ENCODE measurements at places on chromosomes 1 and 21.
A peak's percentile ranks its signal among the peaks of the same experiment; 100 is the strongest.

GRCh38 chr1:36599828-36600227 lies 117.1 kb upstream of the CSF3R start:
- DNase-seq, result no peak

GRCh38 chr1:212525479-212526110 lies 83.0 kb upstream of the ATF3 start:
- no peak for DNase-seq

DNA sequence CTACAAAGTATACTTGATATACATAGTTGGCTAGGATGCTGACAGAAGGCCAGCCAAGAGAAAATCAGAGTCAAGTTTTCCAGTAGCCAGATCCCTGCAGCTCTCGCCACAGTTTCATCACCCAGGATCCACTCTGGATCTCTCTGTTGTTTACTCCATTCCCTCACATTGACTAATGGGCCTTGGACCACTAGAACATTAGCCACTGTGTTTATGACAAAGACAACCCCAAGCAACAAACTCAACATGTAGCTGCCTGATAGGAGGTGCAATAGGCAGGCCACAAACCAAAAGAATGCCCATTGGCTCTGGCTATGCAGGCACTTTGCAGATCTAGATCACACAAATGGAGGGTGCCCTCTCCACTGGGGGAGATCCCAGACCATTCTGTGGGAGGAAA lies 44.2 kb downstream of the ARHGEF11 start:
- DNase-seq, result no peak

- no peak for DNase-seq
Measured at GRCh38 chr1:156500543-156500792, at the start of gene MEF2D. Gene MEF2D (minus strand): TSS chr1:156500775. CDS start chr1:156483292, 17,483 bp downstream.

DNA sequence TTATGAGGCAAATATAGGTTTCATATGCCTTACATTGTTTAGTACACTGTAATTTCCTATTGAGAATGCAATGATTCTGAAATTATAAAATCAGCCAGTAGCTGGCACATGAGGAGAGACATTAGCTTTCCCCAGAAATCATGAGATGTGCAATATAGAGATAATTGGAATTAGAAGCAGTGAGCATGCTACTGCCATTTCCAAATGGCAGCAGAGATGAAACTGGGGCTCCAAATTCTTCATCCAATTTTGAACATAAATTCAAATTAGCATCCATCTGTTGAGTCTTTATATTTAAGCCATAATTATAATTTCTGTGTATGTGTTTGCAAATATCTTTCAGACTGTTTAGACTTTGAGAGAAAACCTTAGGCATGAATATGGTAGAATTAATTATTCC lies 28.8 kb downstream of the PTGER3 start:
- no peak for DNase-seq

DNA sequence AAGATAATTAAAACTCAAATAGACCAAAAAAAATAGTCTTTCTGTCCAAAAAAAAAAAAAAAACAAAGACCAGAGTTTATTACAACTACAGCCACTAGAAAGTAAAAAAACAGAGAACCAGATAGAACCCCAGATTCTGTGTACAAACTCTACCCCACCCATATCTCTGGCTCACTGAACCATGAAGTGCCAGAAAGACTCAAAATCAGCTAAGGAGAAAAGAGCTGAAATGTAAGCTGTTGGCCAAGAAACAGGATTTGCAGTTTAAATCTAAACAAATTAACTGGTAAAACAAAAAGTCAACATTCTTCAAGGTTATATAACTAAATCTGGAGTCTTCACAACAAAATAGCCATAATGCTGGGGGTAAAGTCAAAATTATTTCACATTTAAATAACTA lies 278.9 kb downstream of the SEC16B start:
- no peak for DNase-seq

- DNase-seq, result no peak
Measured at GRCh38 chr1:155002464-155003226, at the start of gene ZBTB7B. Gene ZBTB7B (plus strand): TSS chr1:155002802. CDS start chr1:155014661, 11,859 bp downstream.

GRCh38 chr1:169091480-169091941 lies 15.0 kb upstream of the ATP1B1 start:
- DNase-seq, result no peak

- no peak for DNase-seq
Measured at GRCh38 chr1:5001466-5001865, 347.1 kb downstream of the AJAP1 start.

- DNase-seq, result no peak
Measured at GRCh38 chr1:182246783-182247182, 144.8 kb downstream of the GLUL start.

DNA sequence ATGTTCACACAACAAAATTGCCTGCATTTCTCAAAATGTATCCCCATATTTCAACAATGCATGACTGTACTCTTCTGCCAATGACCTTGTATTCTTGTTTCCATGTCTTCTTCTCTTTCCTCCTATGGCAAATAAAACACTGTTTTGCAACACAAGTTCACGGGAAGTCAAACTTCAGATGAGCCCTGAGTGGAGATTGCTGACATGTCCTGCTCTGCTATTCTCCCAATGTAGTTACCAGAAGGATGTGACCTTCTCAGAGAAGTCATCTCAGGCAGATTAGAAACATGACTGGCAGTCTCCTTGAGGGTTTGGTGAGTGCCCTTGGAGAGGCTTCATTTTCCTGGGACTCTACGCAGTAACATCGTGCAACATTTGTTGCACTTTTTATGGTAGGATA lies 15.6 kb downstream of the FCGR2B start:
- no peak for DNase-seq

DNA sequence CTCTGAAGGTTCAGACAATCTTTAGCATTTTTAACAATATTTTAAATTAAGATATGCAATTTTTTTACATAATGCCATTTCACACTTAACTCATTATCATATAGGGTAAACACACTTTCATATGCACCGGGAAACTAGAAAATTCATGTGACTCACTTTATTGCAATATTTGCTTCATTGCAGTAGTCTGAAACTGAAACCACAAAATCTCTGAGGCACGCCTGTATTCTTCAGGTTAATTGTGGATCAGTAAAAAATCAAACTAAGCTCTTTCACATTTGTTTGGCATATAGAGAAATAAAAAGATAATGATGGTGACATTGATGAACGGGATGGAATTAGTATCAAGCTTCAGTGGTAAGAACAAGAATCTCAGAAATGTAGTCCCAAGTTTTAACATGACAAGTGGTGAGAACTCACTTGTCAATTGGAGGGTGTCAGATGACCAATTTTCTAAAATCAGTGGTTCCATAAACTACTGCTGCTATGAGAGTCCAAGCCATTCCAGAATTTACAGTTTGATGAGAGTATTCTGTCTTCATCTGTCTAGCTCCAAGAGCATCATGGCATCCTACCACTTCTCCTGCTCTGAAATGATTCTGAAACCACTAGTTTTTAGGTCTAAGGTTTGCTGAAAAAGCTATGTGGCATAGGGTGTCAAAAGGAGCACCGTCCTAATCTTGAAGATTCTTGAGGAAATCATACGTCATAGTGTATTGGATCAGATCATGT lies 281.0 kb downstream of the PTPRC start:
- DNase-seq, result no peak

GRCh38 chr1:190205713-190206112 lies 272.0 kb downstream of the BRINP3 start:
- DNase-seq, result no peak

- DNase-seq, result peak; percentile 51
Measured at GRCh38 chr1:20095564-20096434, 23.5 kb downstream of the PLA2G2D start.

DNA sequence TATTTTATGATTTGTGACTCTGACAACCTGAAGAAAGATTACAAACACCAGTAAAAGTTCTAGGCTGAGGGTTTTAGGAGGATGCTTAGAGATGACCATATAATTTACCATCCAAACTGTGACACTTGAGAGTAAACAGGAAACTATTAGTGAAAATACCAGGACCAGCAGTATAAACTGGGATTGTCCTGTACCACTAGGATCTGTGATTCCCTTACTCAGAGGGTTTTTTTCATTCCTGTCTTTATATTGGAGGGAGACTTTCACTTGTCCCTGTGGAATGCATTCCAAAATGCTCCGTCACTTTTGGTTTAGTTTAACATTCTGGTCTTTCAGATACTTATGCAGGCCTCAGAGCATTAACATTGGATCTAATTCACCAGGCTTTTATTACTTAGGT lies 482.9 kb downstream of the PTBP2 start:
- no peak for DNase-seq

GRCh38 chr1:119139403-119139802 lies 1.1 kb downstream of the WARS2 start:
- peak; percentile 32 for DNase-seq

GRCh38 chr1:21242846-21243245 lies 47.4 kb downstream of the ECE1 start:
- DNase-seq, result no peak

GRCh38 chr1:218473522-218473921 lies 128.4 kb downstream of the TGFB2 start:
- no peak for DNase-seq

DNA sequence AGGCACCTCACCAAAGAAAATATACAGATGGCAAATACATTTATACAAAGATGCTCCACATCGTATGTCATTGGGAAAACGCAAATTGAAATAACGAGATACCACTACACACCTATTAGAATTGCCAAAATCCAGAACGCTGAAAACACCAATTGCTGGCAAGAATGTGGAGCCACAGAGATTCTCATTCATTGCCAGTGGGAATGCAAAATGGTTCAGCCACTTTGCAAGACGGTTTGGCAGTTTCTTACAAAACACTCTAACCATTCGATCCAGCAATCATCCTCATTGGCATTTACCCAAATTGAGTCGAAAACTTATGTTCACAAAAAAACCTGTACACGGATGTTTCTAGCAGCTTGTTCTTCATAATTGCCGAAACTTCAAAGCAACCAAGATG lies 223.3 kb upstream of the GREM2 start:
- DNase-seq, result no peak

GRCh38 chr1:214310010-214310409 lies 29.1 kb downstream of the SMYD2 start:
- DNase-seq, result no peak

DNA sequence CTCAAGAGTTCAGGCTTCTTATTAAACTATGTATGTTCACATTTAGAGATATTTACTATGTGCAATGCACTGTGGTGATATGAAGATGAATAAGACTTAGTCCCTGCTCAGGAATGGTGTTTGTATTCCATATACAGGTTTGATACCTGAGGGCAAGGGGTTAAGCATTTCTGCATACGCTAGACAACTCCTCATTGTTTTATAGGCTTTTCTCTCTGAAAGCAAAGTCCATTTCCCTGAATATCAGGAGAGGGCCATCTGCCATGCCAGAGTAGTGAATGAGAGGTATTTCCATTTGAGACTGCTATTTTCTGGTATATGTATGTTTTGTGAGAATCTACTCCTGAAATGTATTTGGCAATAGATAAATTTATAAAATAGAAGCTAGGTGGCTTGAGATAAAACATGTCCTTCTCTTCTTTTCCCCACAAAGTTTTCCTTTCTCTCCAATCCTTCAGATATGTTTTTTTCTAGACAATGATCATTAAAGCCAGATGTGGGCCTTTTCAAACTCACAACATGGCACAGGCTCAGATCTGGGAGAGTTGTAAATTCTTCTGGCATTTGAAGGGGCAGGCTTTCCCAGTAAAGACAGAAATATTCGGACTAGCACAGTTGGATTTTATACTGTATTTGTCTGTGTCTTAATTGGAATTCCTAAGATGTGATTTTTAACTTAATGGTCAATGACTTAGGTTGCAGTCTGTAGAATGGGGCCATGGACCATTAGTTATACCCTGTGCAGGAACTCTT lies 73.3 kb upstream of the WDR26 start:
- DNase-seq, result no peak

DNA sequence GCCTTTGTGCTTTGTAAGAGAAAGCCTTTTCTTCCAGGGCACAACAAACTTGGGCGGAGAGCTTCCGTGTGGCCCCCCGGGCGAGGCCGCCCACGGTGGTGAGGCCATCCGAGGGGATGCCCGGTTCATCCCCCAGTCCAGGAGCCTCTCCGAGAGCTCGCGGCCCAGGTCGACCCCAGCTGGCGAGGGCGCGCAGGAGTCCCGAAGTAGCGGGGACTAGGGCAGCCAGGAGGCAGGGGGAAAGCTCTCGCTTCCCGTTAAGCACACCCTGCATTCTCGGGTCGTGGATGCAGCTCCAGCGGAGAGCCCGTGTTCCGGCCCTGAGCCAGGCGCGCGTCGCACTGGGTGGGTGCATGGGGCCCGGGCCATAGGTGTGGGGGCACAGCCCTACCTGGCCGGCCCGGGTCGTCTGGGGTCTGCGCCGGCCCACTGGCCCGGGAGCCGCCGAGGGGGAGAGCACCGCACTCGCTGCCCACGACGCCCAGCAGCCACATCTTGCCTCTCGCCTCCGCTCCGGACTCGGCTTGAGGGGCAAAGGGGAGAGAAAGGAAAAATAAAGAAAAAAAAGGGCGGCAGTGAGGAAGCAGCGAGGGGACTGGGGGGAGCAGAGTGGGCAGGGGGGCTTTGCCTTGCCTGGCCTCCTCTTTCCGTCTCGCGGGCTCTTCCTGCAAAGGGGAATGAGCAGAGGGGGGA lies 1.8 kb downstream of the RNF220 start:
- DNase-seq, result peak; percentile 16

GRCh38 chr21:37821786-37822450 lies 94.3 kb downstream of the KCNJ6 start:
- no peak for DNase-seq

DNA sequence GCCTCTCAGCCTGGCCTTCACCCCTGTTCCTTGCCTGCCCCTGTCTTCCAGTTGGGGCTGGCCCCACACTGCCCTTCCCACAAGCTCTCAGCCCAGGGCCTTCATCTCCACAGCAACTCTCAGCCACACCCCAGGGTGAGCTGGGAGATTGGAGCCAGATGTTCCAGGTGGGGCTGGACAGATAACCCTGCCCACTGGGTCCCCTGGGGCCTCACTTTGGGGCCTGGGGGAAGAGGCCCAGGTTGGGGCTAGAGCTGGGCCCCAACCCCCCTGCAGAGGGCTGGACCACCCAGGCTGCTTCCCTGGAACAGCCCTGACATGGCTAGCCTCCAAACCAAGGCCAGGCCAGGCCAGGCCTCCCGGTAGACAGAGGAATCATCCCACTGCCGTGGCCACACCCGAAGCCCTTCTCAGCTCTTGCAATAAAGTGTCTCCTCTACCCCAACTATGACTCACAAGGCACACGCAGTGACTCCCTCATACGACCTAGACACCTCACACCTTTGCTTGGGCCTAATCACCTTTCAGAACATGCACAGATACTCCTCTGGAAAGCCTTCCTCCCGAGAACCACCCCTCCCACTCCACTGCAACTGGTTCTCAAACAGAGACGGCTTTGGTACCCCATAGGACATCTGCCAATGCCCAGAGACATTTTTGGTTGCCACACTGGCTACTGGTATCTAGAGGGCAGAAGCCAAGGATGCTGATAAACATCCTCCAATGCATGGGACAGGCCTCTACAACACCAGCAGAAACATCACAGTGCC lies 22.2 kb downstream of the SLC2A1 start:
- no peak for DNase-seq
